HTR-8/SVneo (cell line): ENCODE measurements at places on chromosomes 1 and 21.

DNA sequence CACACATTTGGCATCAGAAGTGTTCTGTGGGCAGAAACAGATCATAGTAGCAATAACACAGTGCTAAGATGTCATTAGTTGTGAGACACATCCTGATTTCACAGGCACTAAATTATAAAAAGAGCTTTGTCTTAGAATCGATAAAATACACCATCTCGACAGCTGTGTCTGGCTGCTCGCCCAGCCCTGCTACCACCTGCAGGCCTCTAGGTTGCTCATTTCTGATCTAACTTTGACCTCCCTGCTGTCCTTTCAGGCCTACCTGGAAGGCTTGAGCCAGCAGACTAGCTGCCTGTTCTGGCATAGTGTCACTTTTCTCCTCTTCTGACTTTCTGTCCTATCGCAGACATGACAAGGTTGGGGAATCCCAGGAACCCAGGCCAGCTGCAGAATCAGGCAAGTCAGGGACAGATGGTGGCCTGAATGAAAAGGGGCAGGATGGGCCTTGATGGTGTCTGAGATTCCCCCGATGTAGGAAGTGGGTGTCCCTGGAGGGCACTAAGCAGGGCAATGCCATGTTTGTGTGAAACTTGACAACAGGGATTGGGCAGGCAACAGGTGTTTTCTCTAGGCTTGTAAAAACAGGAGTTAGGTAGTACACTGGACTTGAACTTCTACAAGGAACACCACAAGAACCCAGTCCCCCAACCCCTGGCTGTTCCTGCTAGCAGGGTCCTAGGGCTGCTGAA lies 66.6 kb upstream of the RHOU start:
- DNase-seq = no peak

DNA sequence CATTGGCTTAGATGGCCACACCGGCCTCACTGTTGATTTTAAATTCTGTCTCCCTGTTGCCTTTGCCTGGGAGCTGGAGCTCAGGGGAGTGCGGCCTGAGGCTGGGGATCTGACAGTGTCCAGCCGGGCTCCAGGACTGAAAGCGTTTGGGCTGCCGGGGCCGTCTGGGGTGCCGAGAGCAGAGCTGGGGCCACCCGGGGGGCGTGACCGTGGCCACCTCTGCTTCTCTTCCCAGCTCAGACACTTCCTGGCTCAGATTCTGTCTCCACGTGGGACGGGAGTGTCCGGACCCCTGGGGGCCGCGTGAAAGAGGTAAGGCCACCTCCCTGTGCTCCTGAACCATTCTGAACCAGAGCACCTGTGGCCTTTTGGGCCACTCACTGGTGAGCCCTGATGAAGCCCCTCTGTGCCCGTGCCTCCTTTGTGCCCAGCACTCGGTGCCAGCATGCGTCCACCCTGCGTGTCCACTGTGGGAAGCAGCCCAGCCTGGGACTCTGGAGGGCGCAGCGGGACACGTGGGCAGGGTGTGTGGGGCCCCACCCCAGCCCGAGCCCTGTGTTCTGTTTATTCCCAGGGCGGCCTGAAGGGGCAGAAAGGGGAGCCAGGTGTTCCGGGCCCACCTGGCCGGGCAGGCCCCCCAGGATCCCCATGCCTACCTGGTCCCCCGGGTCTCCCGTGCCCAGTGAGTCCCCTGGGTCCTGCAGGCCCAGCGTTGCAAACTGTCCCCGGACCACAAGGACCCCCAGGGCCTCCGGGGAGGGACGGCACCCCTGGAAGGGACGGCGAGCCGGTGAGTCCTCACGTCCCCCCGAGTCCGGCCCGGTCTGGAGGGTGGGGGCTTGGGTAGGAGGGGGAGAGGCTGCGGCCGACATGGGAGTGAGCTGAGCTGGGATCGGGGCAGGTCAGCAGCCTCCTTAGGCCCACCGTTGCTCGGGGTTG lies 64.8 kb downstream of the SLC19A1 start:
- DNase-seq = no peak

DNA sequence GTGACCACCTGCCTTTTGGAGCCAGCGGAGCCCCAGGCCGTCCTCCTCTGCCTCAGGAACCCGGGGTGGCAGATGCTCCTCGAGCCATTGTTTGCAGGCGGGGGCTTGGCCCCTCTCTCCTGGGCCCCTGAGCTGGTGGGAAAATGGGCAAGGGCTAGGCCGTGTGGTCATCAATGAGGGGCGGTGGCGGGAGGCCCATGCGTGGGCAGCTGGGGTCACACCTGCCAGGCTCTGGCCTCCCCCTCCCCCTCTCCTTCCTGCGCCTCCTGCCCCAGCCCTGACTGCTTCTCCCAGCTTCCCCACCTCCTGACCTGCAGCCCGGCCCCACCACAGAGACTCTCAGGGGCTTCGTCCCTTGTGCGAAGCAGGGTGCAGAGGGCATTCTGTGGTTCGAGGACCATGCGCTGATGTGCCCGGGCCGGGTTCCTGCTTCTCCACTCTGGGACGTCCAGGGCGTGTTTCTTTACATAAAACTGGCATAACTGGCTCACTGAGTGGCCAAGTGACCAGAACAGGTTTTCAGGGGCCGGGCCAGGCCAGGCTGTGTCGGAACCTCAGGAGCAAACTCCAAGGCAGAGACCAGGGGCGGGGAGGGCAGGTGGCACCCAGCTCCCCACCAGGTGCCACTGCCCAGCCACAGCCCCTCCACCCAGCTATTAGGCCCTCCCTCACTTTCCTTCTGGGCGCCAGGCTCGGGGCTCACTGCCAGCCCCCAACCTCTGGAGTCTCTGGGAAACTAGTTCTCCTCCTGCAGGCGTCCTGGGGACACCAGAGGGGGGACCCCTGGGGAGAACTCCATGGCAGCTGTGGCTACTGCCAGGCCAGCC lies 9.3 kb downstream of the SAMD11 start:
- DNase-seq = no peak

GRCh38 chr1:32392325-32392724 lies 1.9 kb downstream of the BSDC1 start:
- DNase-seq = no peak

GRCh38 chr1:197841883-197842553 lies 60.4 kb upstream of the C1orf53 start:
- DNase-seq = no peak

DNA sequence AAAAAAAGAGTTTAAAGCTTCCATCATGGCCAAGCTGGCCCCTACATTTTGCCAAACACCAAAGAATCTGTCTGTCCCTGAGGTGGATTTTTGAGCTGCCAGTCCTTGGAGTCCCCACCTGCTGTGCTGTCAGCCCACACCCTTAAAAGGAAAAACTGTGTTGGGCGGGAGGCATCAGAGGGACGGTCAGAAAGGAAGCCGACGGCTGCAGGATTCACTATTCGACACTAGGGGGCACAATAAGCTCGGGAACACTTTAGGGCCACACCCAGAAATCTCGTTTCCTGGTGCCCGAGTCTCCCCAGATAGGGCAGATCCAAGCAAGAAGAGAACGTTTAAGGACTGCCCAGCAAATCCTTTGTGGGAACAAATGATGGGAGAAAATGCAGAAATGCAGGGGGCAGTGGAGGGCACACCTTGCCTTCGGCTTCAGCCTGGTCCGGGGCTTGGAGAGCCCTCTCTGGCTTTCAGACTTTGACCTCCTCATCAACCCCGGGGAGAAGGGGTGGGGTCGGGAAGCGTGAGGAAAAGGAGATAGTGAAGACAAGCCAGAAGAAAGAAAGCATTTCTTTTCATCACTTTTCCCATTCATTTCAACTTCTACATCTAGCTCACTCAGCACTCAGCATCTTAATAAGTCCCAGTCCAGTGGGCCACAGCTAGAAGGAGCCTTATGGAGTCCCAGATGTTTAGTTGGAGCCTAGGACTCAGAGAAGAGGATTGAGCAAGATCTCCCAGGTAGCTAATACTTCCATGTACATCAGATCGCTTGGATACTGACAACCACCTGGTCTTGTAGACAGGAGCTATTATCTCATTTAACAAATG lies 5.0 kb upstream of the CTTNBP2NL start:
- peak; percentile 71 for DNase-seq

DNA sequence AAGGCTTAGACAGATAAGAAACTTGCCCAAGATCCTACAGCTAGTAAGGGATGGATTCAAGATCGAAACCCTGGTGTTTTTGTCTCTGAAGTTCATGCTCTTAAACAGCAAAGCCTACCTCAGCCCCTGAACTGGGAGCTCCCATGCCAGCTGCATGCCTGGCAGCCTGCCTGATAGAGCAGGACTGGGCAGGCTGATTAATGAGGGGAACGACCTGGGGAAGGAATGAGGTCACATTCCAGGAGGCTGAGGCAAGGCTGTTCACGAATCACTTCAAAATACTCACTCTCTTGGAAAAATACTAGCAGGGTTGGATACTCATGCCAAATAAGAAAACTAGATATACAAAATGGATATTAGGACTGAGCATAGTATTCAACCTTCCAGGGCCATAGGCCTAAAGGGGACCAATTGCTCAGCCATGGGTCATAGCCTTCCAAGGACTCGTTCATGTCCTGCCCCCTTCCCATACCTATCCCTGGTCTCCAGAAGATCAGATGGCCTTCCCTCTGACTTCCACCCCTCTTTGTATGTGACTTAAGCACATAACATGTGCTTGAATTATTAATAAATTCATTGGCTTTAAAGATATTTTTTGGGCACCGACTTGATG lies 15.6 kb upstream of the TACSTD2 start:
- peak; percentile 77 for DNase-seq
